Stimulated activated CD4-positive, alpha-beta T cell treated with anti-CD3 and anti-CD28 coated beads, Interleukin-12 subunit alpha, Interleukin-12 subunit beta, amount 100 ng/mL, for 24 hours (primary cell): ENCODE measurements at places on chromosomes 5 and 9.

DNA sequence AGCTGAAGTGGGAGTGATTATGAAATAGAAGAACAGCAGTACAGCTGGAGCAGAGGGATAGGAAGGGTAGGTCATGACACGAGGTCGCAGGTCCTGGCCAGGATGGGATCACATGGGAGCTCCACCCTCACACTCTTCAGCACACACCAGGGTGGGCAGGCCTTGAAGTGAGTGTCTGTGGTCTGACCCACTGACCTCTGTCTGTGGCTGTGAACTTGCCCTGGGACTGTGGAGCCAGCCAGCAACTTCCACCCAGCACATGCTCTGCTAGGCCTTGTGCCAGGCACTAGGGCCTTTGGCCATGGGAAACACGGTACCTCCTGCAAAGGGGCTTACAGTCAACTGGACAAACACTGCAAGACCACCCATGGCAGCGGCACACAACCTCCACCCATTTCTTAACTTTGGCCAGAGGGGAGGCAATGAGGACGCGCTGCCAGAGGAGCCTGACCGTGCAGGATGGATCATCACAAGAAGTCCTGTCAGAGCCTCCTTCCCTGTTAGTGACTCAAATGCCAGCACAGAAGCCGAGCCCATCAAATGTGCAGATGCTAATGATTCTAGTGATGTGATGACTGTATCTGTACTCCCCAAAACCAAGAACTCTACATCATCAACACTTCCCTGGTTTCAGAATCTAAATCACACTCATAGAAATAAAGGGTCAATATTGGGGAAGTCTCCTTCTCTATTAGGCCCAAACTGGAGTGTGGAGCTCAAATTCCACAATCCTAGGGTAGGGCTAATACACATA lies 113.6 kb downstream of the DPYSL3 start:
- DNase-seq = no peak

- DNase-seq = no peak
Measured at GRCh38 chr5:162091336-162091735, 23.8 kb downstream of the GABRG2 start.

GRCh38 chr9:94805051-94805489 lies 78.6 kb downstream of the AOPEP start:
- DNase-seq = no peak

DNA sequence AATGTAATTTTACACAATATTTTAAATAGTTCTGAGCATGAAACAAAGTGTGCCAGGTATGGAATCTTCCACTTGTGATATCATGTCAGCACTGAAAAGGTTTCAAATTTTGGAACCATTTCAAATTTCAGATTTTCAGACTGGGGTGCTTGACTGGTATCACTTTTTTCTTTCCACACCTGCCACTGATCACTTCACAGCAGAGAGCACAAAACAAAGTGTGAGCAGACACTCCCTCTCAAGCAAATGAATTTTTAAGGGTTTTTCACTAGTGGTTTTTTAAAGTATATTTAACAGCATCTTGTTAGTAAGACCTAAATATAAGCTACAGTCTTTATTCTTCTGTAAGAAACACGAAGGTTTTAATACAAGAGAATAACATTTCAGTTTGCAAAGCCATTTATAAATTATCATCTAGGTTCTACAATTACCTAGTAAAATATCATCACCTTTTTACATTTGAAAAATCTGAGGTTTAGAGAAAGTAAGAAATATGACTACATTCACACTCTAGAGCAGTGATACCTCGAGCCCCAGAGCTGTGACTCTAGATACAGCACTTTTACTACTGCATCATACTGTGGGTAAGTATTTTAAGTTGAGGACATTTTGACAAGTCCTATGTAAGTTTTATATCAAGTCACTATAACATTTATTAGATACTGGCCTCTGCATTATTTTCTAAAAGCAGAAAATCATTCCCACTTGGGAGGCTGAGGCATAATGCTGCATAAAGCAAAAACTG lies 14.6 kb downstream of the GOLPH3 start:
- no peak for DNase-seq

DNA sequence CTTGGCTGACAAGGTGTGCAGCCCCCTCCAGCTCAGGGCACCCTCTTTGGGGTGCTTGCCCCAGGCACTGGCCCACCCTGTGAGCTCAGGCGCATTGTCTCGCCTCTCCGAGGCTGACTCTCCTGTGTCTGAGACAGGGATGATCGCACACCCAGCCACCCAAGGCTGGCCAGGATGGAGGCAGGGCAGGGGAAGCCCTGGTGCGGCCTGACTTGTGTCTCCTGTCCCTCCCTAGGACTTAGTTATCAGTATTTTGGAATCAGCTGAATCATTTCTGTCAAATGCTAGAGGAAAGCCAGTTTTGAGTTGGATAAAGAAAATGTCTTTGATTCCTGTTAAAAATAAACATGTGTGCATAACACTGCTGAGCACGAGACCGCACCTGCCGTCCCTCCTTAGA lies 2.5 kb upstream of the DBH start:
- no peak for DNase-seq

DNA sequence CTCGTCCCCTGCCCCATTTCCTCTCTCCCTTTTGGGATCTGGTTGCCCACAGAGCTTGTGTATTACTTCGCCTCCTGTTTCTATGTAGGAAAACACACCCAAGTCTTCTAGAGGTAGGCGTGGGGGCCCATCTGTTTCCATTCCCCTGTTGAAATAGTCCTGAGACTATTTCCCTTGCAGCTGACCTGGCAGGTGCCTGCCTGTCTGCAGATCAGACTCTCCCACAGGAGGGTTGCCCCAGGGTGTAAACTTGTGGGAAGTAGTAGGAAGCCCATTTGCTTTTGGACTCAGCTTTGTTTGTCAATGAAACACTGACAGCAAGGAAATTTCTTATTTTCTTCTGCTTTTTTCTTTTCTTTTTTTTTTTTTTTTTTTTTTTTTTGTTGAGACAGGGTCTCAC lies 16.3 kb upstream of the GARNL3 start:
- no peak for DNase-seq

DNA sequence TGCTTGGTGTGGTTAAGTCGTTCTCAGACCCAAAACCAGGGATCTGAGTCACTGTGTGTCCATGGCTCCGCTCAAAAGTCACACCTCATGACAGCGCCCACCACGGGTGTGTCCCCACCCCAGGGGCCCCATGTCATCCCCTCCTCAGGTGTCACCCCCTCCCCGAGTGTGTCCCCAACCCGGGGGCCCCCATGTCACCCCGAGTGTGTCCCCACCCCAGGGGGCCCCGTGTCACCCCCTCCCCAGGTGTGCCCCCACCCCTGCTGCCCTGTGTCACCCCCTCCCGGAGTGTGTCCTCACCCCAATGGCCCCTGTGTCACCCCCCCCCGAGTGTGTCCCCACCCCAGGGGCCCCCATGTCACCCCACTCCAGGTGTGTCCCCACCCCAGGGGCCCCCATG lies 5.1 kb downstream of the LRRC14B start:
- DNase-seq = no peak

- no peak for DNase-seq
Measured at GRCh38 chr9:131839281-131840084, 99.6 kb upstream of the RAPGEF1 start.

DNA sequence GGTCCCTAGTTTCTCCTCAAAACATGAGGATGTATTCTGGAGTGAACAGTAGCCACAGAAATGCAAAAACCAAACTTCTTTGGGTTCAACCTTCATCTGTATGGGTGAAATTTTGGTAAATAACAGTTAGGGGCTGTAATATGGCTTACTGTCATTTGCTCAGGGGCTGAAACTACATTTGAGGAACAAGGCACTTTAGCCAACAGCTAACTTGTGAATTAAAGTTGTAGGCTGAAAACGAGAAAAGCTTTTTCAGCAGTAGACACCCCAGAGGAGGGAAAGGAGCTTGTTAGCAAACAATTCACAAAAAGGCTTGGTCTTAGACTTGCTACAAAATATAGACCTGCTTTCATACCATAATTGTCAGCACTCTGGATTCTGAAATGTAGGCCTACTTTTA lies 6.6 kb downstream of the TMEM171 start:
- DNase-seq = no peak

- no peak for DNase-seq
Measured at GRCh38 chr5:142235050-142235797, 89.6 kb downstream of the SPRY4 start.

GRCh38 chr5:142722896-142723295 lies 37.0 kb upstream of the FGF1 start:
- no peak for DNase-seq

DNA sequence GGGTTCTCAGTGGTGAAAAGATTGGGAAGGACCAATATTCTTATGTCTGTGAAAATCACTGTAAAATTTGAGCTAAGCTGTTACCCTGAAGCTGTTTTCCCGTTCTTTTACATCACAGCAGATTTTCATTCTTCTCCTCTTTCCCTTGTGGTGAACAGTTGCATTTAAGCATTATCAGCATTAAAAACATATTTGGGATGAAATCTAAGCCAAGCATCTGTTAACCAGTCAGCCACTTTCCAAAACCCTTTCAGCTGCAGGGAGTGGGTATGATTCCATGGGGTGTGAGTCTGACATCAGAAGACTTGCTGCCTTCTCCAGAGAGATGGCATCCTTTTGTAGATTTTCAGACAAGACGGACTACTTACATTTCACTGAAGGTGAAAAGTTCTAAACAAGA lies 97.2 kb downstream of the TRIO start:
- DNase-seq = no peak

- no peak for DNase-seq
Measured at GRCh38 chr9:99241106-99241505, 19.0 kb downstream of the SEC61B start.

- DNase-seq = no peak
Measured at GRCh38 chr9:81538890-81539289, 150.5 kb downstream of the TLE1 start.

- no peak for DNase-seq
Measured at GRCh38 chr9:71663931-71664459, 104.3 kb downstream of the CEMIP2 start.

GRCh38 chr9:111955048-111955447 lies 58.4 kb downstream of the UGCG start:
- DNase-seq = no peak

DNA sequence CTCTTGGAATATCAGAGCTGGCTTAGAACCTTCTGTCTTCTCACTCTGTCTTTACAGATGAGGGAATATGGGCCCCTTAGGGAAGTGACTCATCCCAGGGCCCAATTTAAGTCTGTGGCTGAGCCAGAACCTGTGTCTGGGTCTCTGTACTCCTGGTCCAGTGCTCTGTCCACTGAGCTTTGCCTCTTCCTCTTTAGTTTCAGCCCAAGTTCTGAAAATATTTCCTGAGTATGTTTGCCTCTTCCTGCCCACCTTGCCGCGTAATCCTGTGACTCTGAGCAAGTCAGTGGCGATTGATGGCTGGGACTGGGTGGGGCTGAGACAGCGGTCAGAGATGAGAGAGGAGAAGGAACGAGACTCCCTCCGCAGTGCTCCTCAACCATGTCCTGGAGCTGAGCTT lies 7.8 kb downstream of the IER5L start:
- no peak for DNase-seq

- DNase-seq = no peak
Measured at GRCh38 chr5:149256451-149256850, 15.2 kb upstream of the AFAP1L1 start.

GRCh38 chr9:85723215-85723614 lies 18.5 kb downstream of the AGTPBP1 start:
- DNase-seq = no peak

GRCh38 chr9:93948441-93949072 lies 6.6 kb downstream of the BARX1 start:
- no peak for DNase-seq

DNA sequence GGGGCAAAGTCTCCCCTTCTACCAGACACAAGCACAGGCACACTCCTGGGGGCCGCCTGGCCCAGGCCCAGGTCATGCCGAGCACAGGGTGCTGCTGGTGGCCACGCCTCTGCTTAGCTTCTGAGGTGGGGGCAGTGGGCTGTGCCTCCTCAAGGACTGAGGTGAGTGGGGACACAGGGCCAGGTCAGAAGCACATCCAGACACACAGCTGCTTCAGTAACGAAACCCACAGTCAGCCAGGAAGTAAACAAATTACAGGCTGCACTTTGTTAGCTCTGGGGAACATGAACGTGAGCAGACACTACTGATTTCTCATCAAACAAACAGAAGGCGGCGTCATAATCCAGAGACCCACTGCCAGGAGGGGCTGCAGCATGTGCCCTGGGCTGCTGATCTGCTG lies 192.4 kb downstream of the HSPA4 start:
- no peak for DNase-seq

GRCh38 chr5:172482156-172483020 lies 28.1 kb upstream of the SH3PXD2B start:
- no peak for DNase-seq

DNA sequence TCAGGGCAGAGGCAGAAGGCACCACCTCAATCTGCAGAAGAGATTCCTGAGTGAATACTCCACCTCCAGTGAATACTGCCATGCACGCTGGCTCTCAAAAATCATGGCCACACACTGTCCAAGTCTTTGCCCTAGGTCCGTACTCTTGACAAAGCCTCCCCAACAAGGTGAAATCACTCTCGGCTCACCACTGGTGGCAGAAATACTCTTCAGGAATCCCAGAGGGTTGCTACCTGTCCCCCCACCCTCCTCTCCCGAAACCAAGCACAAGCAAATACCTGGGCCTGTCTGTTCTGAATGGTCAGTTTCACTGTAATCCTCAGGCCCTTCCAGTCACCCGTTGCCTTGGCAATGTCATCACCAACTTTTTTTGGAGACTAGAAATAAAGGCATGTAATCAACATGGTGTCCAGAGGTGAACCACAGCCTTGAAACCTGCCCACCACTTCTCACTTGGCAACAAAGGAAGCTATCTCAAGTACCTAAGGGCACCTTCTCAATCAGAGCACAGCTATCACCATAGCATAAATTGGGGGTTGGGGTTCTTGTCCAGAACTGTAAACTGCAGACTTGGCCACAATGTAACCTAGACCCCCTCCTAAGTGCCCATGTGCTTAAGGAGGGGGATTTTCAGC lies 1.8 kb downstream of the RPL12 start:
- DNase-seq = no peak

DNA sequence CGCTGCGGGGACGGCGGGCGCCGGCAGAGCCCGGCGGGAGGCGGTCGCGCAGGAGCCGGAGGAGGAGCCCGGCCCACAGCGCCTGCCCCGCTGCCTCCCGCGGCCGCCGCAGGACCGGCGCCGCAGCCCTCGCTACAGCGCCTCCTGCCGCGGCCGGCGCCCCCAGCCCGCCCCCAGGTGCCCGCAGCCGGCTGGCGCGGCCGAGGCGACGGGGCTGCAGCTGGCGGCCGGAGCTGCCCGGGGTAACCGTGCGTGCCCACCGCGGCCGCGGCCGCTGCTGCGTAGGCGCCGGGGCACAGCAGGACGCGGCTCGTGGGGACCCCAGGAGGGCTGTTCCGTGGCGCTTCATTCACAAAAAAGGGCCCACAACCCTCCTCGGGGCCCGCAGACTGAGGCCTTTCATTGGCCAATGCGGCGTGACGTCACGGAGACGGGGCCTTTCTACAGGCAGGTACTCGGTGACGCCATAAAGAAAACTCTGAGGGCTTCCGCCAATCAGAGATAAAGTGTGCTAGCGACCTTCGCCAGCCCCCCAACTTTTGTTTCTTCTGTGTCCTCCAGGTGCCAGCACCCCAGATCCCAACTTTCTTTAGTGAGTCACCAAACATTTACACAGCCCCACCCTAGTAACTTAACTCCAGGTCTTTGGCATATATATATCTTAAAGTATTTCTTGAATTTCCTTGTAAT lies at the start of gene CDC14B:
TSS of gene CDC14B (minus strand) at position 353 of the 690 bp plus-strand sequence. CDS start 465 bp downstream, outside the sequence.
- DNase-seq = peak; percentile 77
